ENCODE measurements at places on chromosomes 12 and 14.

DNA sequence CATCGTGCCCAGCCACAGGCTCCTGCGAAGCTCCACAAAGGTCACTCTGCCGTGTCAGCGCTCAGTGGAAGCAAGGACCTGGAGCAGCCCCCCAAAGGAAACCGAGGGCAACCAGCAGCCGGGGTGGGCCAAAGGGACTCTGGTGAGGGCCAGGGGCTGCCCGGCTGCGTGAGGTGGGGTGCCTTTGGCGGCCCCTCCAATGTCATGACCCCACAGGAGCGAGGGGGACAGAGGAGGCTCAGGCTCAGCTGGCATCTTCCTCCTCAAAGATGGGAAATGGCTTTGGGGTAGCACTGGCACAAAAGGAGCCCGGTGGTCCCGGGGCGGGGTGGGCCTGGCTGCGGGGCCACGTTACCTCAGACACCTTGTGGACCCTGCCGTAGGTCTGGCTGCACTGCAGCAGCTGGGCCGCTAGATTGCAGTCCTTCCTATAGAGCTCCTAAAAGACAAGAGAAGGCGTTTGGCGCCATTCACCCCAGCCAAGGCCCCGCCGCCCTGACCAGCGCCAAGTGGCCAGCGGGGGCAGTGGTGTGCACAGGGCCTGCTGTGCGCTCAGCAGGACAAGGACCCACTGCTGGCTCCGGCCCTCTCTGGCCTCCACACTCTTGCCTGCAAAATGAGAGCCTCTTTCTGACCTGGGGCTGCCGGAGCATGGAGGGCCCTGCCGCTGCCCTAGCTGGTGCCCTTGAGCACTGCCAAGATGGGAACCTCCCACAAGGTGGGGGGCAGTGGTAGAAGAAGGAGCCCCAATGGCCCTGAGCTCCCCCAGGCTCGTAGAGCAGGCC lies 46.9 kb downstream of the BEGAIN start:
- DNase-seq: no peak

DNA sequence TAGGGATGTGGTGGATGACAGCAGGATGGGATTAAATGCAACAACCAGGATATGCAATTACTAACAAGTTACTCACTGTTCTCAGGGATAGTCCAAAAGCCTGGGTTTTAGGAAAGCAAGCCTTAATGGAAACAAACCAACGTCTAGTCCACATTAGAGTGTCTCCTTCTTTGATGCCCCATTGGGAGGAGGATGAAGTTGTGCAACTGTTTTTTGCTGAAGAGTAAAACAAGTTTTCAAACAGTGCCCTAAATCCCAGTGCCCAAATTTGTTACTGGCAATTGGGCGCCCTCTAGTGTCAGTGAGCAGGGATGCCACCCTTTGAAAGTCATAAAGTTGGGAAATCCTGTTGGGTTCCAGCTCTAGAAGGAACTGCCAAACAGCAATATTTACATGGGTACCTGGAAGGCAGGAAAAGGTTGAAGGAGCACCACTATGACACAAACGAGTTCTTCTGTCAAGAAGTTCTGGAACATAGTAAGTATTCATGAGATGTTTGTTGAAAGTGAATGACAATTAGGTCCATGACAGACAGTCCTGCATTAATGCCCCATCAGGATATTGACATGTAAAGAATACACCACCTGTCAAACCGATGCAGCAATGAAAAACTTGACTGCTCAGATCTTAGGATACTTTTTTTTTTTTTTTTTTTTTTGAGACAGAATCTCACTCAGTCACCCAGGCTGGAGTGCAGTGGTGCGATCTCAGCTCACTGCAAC lies 11.1 kb upstream of the DPF3 start:
- no peak for DNase-seq

DNA sequence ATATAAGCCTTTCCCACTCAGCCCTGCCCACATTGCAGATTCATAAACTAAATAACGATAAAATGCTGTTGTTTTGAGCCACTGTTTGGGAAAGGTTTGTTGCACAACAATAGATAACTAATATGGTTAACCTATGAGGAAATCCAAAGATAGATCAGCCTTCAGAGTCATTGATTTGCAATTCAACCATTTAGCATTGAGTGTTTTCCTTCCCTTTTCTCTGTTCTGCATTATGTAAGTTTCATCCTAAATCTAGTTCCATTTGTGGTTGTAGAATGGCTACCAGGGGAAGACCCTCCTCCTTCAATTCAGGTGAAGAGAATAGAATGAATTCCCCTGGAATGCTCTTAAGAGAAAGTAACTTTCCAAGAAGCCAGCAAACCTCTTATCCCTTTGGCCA lies 19.6 kb downstream of the TC2N start:
- DNase-seq: no peak

DNA sequence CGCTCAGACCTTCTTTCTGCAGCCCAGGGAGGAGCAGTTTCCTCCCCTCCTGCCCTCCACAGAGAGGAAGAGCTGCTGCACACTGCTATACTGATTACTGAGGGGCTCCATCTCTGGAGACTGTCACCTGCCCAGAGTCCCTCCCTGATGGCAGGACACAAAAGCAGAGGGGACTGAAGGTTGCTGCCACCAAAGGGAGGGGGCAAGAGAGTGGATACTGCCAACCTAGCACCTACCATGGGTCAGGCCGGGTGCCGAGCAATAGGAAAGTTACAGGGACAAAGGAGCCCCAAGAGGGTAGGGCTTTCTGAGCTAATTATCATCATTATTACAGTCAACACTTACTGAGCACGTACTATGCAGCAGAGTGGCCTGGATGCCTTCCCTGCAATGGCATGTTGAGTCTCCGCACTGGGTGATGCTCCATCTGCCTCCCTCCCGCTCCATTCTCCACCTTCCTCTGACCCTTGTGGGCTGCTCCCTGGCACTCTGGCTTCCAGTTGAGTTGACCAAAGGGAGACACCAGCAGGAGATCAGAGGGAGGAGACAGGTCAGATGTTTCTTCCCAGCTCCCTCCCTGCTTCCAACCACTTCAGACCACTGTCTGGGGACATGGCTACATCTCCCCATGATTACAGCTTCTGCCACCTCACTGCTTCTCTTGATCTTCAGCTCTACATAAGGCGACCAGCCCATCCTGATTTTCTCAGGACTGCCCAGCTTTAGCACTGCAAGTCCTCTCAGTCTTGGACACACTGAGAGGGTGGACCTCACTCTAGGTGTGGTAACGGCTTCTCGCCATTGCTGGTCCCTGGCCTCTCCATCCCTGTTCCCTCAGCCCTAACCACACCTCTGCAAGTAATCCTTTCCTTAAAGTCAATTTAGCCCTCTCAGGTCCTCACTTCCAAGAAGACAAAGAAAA lies 2.6 kb upstream of the KRT79 start:
- DNase-seq: no peak

DNA sequence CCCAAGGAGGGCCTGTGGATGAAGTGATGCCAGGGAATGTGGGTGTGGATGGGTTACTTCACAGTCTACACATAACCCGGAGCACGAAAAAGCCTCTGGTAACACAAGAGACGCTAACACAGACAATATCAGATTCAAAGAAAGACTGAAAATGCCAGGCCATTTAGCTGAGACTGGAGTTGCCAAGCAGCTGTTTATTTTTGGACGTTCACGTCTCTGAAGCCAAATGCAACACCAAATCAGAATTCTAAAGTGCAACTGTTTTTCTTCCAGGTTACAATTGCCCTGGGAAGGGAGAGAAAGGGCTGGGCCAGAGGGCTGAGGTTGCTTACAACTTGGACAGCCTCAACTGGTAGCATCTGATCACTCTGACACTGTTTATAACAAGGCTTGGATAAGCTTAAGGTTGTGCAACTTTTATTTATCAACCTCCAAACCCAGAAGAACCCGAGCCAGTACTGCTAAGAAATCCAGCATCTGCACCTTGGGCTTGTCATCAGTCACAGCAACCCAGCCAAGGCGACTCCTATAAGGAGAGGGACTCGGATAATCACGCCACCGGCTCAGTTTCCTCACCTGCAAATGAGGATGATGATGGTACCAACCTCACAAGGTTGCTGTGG lies 24.8 kb downstream of the NUAK1 start:
- DNase-seq: no peak

DNA sequence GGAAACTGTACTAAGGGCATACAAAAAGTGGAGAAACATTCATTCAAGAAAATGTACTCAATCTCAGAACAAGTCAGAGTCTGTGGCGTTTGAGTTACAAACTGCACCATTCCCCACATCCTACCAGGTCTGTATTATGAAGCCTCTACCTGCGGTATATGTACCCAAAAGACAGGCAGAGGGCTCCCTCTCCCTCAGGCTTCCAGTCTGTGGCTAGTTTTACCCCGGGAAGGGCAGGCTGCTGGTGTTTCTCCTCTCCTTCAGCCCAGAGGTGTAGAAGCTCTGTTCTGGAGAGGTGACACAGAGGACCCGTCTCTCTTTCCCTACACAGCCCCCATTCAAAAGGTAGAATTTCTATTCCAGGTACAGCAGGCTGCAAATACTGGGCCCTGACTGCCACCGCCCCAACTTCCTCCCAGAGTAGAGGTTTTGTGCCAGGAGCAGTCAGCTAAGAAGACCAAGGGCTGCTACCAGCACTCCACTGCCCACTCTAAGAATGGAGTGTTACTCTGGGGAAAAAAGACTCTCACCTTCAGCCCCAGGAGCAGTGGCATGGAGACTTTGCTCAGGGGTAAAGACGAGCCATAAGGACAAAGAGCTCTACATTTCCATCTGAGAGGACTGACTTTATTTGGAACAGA lies 39.4 kb downstream of the PARP11 start:
- no peak for DNase-seq

DNA sequence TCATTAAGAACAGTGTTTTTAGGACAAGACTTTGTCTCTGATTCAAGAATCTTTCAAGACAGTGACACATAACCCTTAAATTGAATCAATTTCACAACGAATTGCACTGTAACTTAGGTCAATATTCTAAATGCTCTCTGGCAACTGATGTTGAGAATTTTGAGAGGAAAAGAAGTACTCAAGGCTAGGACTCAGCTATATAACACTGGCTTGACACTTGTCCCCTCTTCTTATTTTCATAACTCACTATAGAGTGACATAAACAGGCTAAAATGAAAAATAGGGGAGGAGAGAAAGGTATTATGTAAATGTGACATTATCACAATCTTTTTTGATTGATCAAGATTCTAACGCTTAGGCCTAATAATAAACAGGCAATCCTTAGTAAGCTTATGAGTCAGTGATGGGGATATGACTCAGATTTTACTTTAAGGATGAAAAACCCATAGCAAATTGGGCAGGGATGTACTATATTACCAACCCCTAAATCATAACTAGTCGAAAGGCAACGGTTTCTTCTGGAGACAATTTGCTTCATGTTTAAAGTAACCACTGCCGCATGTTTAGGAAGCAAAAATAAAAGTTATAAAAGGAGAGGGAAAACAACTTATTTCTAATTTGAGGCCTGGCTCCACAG lies 10.9 kb downstream of the BTG1 start:
- no peak for DNase-seq

- no peak for DNase-seq
Observed at GRCh38 chr12:85424581-85425348, 144.7 kb downstream of the ALX1 start.

DNA sequence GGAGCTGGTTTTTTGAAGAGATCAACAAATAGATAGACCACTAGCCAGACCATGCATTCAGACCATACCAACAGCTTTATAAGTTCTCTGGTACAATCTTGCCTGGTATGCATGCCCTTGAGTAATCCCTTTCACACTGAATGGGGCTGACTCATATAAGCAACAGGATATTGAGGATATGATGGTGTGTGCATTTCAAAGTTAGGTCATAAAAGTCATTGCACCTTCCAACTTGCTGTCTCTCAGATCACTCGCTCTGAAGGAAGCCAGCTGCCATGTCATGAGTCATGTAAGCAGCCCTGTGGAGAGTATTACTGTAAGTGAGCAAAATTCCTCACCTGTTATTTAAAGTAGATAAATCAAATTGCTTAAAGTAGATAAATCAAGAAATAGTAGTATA lies 45.0 kb upstream of the OR6J1 start:
- DNase-seq: no peak

- DNase-seq: no peak
Observed at GRCh38 chr14:60649875-60650372, 647 bp upstream of the SIX1 start.

DNA sequence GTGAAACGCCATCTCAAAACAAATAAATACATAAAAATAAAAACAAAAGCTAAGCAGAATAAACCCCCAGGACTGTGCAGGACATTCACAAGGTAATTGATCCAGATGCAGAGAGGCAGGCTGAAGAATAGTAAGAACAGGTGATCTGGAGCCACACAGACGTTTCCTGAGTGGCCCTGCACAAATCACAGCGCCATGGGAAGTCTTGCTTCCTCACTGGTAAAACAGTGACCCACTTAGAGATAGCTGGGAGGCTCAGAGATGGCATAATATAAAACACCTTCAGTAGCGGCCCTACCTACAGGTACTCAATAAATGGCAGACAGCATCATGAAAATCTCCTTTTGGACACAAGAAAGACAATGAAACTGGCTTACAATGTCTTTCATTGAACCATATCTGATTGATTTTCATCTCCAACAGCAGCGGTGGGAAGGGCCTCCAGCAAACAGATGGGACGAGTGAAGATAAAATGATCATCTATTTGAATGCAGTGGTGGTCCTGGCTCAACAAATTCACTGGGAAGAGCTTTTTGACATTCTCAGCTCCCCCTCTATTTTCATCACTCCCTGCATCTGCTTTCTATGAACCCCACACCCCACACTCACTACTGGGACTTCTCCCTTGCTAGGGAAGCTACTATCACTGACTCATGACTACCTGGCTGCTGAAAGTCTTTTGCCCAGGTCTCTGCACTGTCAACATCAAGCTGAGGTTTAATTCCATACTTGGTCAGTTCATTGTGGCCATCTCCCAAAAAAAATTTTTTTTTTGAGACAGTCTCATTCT lies 63.9 kb downstream of the FOXN3 start:
- DNase-seq: no peak

DNA sequence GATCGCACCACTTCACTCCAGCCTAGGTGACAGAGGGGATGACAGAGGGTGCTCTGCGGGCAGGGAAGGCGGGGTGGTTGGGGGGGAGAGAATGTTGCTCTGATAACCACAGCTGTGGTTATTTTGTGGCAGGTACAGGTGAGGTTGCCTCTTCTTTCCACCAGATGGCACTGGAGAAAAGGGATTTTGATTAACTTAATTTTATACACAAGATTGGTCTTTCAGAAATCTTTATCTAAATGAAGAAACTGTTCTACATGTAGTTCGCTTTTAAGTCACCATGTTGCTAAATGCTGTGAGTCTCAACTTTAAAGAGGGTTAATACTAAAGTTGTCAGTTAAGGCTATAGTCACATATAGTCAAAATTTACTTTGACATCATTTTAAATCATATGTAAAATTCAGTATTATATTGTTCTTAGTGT lies 25.7 kb downstream of the FGF23 start:
- no peak for DNase-seq

- DNase-seq: no peak
Observed at GRCh38 chr14:22820731-22821130, 5.5 kb upstream of the SLC7A7 start.

DNA sequence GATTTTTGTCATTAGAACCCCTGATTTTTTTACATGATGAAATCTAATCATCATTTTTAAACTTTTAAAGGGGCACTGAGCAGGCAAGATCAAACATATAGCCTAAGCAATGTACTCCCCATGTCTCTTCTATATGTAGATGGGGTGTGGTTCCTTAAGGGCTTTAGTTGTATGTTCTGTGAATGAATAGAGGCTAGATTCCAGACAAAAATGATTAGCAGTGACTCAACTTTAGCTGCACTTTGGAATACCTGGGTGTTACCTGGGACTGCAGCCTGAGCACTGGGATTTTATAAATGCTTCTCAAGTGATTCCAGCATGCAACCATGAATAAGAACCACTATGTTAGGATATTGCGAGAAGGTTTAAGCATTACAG lies 256.7 kb upstream of the PLEKHG7 start:
- no peak for DNase-seq
